ENCODE measurements at places on chromosomes 12 and 14. TPM values are rescaled to one million over a fixed set of nuclear protein-coding genes. Genes with fewer than 3 reads are reported as not detected.

DNA sequence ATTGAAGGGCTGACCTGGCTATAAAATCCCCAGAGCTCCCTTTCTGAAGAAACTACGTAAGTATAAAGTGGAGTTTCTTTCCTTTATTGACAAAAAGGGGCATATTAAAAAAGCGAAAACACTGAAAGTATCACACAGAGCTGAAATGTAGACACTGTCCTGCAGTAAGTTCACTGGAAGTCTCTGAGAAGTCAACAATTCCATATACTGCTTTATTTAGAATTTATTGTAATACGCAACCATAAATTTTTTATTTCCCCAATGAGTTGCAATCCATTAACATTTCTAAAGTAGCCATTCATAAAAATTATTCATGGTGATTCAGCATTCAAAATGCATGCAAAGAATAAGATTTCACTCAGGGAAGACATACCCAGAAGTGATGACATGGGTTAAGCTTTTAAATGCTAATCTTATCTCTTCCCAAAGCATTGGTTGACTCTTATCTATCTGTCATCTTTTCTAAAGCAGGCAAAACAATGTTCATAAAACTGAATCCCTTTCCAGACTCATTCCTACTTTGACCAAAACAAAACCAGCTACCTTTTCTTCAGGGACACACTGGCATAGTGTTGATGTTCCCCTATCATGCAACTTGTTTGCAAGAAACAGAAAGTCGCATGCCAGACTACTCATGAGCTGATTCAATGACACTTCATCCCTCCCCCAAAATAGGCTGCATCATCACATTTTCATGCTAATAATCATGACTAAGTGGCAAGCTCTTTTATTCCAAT is 17.3 kb downstream of the KITLG start:
- no peaks in the 10 kb centered on the region for H3K27me3 ChIP-seq
- peaks cover 12% of the 10 kb centered on the region for H3K4me1 ChIP-seq
- H3K27ac ChIP-seq, result no peak overlapping the region
- H3K36me3 ChIP-seq, result no peaks in the 10 kb centered on the region
- DNase-seq, result no peak

- no peak overlapping the region for H3K27ac ChIP-seq
- no peak overlapping the region for H3K4me3 ChIP-seq
- no peaks in the 10 kb centered on the region for H3K27me3 ChIP-seq
- H3K36me3 ChIP-seq, result no peaks in the 10 kb centered on the region
These were observed 40.9 kb downstream of the RTN1 start for GRCh38 chr14:59829469-59830337.

DNA sequence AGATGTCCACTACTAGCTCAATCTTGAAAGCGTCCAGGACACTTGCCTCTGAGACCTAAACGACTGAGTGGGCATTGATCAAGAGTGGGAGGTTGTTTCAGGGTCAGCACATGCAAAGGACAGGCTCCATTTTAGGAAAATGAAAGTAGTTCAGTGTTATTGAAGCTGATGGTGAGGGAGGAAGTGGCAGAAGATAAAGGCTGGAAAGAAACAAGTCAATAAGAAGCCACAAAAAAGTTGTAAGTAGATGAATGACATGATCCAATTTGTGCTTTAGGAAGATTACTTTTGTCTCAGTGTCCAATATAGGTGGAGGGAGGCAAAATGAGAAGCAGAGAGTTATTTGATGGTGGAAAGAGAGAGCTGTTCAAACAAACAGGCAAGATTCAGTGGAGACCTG is 22.0 kb downstream of the GPR65 start:
- H3K4me3 ChIP-seq, result no peak overlapping the region
- H3K36me3 ChIP-seq, result no peaks in the 10 kb centered on the region
- no peak for DNase-seq
- no peaks in the 10 kb centered on the region for H3K4me1 ChIP-seq
- H3K27me3 ChIP-seq, result no peaks in the 10 kb centered on the region

GRCh38 chr14:77318006-77318553 is 2.6 kb downstream of the POMT2 start:
- no peaks in the 10 kb centered on the region for H3K4me1 ChIP-seq
- H3K36me3 ChIP-seq, result no peaks in the 10 kb centered on the region
- no peak overlapping the region for H3K27ac ChIP-seq
- H3K27me3 ChIP-seq, result no peaks in the 10 kb centered on the region
- no peak overlapping the region for H3K4me3 ChIP-seq

- DNase-seq, result no peak
- no peaks in the 10 kb centered on the region for H3K36me3 ChIP-seq
- H3K27me3 ChIP-seq, result no peaks in the 10 kb centered on the region
- no peak overlapping the region for H3K4me3 ChIP-seq
- no peak overlapping the region for H3K27ac ChIP-seq
- no peaks in the 10 kb centered on the region for H3K4me1 ChIP-seq
These were observed 550.8 kb downstream of the FOXG1 start for GRCh38 chr14:29317423-29317822.

DNA sequence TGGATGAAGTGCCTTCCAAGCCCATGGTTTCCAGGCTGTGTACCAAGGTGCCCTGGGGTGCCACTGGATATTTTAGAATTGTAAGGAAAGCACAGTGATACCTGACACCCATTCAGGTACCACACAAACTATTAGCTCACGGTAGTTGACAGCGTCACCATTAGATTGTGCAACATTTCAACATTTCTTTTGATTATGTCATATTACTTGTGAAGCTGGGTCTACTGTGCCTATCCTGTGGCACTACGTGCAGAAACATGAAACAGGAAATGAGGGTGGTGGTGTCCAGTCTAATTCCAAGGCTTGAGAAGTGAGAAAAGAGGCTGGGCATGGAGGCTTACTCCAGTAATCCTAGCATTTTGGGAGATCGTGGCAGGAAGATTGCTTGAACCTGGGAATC is 75.5 kb upstream of the CPM start:
- no peaks in the 10 kb centered on the region for H3K36me3 ChIP-seq
- no peak overlapping the region for H3K27ac ChIP-seq
- no peak for DNase-seq
- no peaks in the 10 kb centered on the region for H3K27me3 ChIP-seq
- peaks cover 28% of the 10 kb centered on the region for H3K4me1 ChIP-seq

TAS2R31 gene
- 2.7 TPM for polyA plus RNA-seq

INSM2 gene
- not detected for polyA plus RNA-seq

NINJ2 gene
- 2.2 TPM for polyA plus RNA-seq

Data from left lung (tissue), 14 donors.